ENCODE measurements at places on chromosomes 7 and 10.

DNA sequence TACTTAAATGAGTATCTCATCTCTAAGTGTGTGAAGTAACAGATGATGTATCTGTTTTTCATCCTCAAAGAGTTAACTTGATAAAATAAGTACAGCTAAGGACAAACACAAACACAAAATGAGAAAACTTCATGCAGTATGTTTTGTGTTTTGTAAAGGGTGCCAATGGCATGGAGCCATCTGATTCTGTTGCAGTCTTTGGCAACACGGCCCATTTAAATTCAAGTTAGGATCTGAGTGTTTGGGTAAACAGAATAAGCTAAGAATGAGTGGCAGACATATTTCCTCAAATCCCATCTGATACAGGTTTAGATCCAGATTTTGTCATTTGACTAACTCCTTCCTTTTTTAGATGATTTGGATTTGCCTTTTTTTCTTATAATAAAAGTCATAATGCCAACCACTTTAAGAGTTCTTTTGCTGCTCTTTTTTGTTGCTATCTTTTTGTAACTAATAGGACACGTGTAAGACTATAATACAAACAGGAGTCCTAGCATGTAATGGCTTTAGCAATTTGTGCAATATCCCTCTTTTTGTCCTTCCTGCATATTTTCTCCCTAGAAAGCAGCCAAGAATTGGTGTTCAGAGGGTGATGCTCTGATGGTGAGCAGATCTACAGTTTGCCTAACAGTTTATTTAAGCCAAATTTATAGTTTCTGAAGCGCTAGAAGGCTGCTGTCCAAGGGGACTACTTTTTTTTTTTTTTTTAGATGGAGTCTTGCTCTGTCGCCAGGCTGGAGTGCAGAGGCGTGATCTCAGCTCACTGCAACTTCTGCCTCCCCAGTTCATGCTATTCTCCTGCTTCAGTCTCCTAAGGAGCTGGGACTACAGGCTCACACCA, 18.9 kb upstream of the ACTA2 start:
- peak; percentile 42 for DNase-seq

DNA sequence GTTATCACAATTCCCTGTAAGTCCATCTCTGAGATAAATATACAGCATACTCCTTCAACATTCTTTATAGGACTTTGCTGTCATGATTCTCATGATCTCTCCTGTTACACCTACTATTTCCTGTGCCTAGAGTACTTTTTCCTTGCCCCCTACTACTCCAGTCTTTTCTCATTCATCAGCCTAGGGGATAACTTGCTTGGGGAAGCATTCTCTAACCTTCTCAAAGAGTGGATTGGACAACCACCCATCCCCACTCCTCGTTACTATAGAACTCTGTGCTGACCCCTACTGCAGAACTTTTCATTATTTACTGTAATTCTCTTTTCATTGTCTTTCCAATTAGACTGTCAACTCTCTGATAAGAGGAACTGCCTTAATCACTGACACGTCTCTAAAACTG, 57.4 kb upstream of the TFEC start:
- no peak for DNase-seq

- no peak for DNase-seq
Observed at GRCh38 chr7:55080000-55080623, 61.3 kb downstream of the EGFR start.

DNA sequence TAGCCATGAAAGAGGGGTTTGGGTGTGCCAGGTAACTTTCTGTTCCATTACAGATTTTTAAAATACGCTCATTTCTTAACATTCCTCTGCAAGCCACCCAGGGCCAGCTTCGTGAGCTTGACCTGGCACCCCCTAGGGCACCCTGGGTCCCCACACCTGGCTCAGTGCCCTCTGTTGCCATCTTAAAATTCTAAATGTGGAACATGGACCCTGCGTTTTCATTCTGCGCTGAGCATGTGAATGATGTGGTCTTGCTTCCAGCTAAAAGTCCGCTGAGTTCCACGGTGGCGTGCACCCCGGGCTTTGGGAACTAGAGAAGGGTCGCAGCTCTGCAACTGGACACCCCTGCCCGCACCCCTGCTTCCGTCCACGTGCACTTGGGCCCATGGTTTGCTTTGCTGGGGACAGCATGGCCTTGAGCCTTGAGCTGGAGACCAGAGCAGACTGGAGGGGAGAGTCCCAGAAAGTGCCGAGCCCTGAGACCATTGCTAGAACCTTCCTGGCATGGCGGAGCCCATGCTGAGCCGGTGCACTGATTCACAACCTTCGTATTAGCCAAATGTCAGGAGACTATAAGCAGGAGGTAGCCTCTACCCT, 91.1 kb downstream of the RGS10 start:
- no peak for DNase-seq

- peak; percentile 38 for DNase-seq
Observed at GRCh38 chr10:95841661-95842498, 65.9 kb upstream of the CC2D2B start.

DNA sequence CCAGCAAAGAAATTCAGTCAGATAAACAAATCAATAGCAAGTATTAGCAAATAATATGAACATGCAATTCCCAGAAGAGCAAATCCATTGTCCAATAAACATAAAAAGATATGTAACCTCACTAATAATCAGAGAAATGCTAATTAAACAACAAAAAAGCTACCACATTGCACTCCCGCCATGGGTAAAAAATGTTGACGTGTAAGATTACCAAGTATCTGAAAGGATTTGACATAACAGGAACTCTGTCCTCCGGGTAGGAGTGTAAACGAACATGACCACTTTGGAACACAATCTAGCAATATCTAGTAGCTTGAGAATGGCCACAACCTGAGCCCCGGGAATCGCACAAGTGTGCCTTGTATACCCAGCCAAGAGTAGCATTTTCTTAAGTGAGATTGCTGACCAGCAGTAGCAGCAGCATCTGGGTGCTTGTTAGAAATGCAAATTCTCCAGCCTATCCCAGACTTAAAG, 31.6 kb downstream of the DYDC1 start:
- DNase-seq = no peak

Data from GM03348 (cell line).